Fibroblast of pulmonary artery (primary cell): ENCODE measurements at places on chromosomes 2 and 18.
A peak's percentile ranks its signal among the peaks of the same experiment; 100 is the strongest.

GRCh38 chr2:54084600-54084999, 30.8 kb upstream of the ACYP2 start:
- DNase-seq = peak; percentile 40

GRCh38 chr2:11683476-11683875, 13.5 kb upstream of the NTSR2 start:
- no peak for DNase-seq

DNA sequence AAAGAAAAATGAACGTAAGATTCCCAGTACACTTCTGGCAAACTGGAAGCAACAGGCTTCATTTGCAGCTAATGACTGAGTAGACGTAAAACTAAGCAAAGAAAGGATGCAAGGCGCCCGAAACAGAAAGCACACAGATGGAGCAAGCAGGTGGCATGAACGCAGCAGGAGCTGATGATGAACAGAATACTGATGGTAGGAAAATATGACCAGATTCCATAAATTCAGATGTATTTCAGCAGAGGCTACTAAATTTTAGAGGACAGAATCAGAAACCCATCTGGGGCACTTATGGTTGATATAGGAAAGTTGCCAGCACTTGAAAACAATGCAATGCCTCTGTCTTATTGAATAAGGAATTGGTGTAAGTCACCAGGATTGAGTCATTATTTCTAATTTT, 658.7 kb upstream of the LINC00305 start:
- no peak for DNase-seq

GRCh38 chr2:127508023-127508630, 18.2 kb downstream of the IWS1 start:
- DNase-seq = peak; percentile 22

GRCh38 chr2:179181002-179181401, 83.6 kb downstream of the SESTD1 start:
- DNase-seq = no peak

DNA sequence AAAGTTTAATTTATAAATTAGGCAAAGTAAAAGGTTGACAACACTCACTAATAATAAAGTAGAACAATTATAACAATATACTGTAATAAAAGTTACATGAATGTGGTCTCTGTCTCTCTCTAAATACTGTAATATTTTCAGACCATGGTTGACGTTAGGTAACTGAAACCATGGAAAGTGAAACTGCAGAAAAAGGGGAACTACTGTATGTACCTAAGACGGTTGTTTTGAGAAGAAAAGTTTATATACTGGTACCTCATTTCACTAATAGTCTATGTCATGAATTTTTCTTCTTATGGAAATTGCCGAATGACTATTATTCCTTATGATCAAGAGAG, 166.7 kb upstream of the ZNF521 start:
- DNase-seq = no peak

GRCh38 chr2:26526589-26526988, 48.7 kb upstream of the OTOF start:
- no peak for DNase-seq

GRCh38 chr2:197513915-197514314, 2.0 kb upstream of the MOB4 start:
- DNase-seq = no peak

GRCh38 chr2:42960842-42961180, 168.4 kb upstream of the HAAO start:
- no peak for DNase-seq

GRCh38 chr2:88600038-88600465, 27.2 kb downstream of the EIF2AK3 start:
- DNase-seq = peak; percentile 98

GRCh38 chr18:38933322-38933721, 1367.7 kb upstream of the CELF4 start:
- DNase-seq = no peak

DNA sequence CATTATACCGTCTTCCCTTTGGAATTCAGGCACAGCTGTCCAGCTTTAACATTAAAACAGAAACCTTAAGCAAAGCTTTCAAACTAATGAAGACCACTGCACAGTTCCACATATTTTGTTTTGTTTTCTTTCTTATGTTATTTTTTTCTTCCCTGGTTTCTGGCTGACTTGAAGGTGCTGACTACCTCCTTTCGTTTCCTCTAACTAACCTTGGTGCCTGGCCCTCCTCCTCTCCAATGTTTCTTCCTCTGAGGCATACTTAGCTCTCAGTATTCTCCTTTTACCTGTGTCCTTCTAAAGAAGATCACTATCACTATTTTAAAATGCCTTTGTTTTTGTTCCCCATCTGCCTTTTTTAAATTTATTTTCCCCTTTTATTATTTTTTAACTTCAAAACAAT, 433.3 kb upstream of the SPHKAP start:
- DNase-seq = no peak

- peak; percentile 88 for DNase-seq
Measured at GRCh38 chr2:48496849-48497248, 33.1 kb upstream of the STON1 start.

- DNase-seq = no peak
Measured at GRCh38 chr2:130834931-130835765, 1.6 kb upstream of the ARHGEF4 start.

DNA sequence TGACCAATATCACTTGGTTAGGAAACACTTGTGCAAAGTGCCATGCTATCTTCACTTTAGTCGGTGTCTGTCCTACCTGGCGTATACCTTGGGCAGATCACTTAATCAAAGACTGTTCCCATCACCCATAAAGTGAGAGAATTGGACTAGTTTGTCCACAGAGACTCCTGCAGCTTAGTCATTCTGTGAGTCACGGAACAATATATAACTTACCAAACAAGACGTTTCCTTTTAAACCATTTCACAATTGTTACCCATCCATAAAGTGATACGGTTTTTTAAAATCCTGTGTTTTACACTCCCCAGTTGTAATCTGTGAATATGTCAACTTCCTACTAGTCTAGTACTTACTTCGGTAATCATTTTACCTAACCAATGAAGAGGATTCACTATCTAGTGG, 499.3 kb upstream of the SMIM21 start:
- no peak for DNase-seq

GRCh38 chr2:205475416-205475768, 206.9 kb upstream of the NRP2 start:
- no peak for DNase-seq

GRCh38 chr2:119219873-119220272, 3.8 kb upstream of the STEAP3 start:
- no peak for DNase-seq

DNA sequence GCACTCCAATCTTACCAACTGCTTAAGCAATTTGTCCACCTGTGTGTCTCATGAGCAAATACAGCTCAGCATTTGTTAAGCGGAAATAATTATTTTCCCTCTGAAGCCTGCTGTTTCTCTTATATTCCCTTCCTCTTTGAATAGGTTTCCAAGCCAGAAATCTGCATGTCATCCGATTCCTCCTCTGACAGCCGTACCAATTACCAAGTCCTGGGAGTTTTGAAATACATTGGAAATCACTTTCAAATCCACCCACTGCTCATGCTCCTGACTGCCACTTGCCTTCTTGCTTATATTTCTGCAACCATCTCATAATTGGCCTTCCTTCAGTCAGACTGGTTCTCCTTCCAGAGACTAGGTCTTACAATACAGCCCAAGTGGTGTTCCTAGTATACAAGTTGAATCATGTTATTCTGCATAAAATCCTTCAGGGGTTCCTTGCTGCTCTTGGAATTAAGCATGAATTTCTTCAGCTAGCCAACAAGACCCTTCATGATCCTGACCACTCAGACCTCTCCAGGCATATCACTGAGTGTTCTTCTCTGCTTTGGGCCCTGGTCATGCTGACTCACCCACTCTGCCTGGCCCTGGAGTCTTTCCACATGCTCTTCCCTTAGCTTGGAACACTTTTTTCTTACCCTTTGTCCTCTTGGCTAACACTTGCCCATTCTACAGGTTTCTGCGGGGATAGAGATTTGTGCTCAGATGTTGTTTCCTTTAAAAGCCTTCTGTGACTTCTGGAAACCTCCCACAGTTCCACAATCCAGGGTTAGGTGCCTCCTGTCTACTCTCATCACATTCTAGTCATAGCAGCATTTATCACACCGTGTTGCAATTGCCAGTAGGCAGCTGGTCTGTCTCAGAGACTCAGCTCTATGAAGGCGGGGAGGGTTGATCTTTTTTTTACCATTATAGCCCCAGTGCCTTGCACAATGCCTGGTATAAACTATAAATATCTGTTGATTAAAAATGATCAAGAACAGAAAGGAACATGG, 157.6 kb downstream of the ARL6IP6 start:
- peak; percentile 71 for DNase-seq

GRCh38 chr2:19559596-19560240, 201.3 kb upstream of the OSR1 start:
- DNase-seq = no peak

DNA sequence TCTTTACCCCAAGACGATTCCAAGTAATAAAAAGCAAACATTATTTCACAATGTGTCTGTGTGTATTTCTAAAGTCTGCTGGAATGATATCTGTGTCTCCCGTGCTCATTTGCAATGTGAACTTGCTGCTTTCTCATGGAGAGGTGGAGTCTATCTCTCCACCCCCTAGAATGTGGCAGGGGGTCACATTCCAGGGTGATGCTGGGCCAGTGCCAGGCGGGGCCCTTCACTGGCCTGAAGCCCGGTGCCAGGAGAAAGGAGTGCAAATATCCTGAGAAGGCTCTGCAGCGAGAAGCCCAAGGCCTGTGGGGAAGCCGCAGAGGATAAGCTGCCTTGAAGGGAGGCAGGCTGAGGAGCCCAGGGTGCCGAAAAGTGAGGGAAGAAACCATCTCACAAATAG, 26.8 kb upstream of the LDLRAD4 start:
- DNase-seq = peak; percentile 18

- DNase-seq = no peak
Measured at GRCh38 chr18:27382567-27383216, 197.6 kb upstream of the CHST9 start.

DNA sequence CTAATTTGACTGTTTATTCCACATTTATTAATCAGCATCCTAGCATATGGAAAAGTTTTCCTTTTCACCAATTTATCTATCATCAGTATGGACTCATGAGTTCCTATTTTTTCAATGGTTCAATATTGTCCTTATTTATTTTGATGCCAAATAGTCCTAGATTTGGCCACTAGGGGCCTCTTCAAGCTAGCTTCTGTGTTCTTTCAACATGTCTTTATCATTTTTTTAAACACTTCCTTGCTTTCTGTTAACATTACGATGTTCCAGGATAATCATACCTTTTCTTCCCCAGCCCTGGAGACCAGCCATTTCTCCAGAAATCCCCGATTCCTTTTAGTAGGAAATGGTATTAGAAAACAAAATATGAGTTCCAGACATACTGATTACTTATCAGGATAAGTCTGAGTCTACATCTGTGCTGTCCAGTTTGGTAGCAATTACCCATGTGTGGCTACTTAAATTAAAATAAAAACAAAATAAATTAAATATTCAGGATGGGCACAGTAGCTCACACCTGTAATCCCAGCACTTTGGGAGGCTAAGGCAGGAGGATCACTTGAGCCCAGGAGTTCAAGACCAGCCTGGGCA, 70.6 kb downstream of the RPE start:
- DNase-seq = peak; percentile 69

DNA sequence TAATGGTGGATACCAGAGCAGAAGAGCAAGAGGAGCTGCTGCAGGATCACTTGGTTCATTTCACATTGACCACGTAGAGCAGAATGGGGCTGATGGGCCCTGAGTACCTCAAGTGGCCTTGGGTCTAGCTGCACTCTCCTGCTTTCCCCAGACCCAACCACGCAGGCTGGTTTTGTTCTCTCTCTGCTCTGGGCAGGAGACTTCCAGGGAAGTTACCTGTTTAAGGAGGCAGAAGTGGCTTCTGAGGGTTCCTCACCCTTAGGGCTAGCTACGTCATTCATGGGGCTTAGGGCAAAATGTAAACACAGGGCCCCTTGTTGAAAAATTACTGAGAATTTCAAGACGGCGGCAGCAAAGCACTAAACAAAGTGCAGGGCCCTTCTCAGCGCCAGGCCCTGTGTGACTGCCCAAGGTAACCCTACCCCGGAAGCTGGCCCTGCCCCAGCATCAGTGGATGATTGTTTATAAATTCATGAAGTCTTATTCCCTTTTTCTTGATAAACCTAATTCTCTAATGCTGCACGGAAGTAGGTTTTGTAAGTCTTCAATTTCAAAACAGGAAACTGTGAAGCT, 75.9 kb downstream of the TMEM182 start:
- DNase-seq = no peak

GRCh38 chr2:216694082-216694825, 1.1 kb downstream of the IGFBP5 start:
- DNase-seq = peak; percentile 22

GRCh38 chr2:9630117-9630735, 571 bp downstream of the YWHAQ start:
- DNase-seq = peak; percentile 65

DNA sequence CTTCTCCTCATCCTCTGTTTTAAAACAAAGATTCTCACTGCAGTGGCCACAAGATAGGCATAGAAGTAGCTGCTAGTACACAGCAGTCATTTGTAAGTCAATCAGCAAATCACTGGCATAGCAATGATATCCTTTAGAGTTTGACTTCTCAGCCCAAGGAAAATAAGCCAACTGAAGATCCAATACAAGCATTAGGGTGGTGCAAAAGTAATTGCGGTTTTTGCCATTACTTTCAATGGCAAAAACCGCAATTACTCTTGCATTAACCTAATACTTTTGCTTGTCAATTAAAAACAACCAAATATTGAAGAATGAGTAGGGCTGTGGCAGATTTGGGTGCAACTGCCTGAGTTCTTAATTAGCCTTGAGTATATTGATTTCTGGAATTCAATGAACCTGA, 2.8 kb downstream of the G6PC2 start:
- DNase-seq = no peak

DNA sequence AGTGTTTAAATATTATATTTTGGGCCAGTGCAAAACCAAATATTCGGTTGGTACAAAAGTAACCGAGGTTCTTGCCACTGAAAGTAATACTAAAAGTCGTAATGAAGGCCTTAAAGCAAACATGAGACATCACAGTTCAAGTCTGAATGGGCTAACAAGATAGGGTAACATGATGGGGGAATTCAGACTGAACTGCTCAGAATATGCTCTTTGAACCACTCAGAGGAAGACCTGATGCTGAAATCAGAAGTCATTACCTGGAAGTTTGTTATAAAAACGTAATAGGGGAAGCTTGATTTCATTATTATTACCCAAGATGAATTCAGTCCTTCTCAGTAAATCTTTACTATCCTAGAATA, 26.6 kb downstream of the CDKL4 start:
- no peak for DNase-seq

- DNase-seq = no peak
Measured at GRCh38 chr2:108189316-108189715, 50.5 kb upstream of the SULT1C3 start.

DNA sequence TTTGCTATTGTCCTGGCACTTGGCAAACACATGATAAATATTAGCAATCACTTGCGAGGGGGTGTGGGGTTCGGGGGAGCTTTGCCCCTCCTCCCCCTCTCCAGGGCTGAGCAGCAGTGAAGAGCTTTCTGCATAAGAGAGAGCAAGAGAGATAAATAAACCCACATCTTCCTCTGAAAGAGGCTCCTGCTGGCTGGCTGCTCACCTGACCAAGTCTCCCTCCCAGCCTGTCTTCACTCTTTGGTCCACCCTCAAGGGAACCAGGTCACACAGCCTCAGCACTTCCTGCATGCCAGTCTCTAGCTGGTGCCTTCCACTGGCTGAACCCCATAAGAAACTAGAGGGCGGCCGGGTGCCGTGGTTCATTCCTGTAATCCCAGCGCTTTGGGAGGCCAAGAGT, 18.5 kb upstream of the YWHAQ start:
- DNase-seq = no peak
